Hepatocyte (in vitro differentiated cells): ENCODE measurements at places on chromosomes 4 and X.
A peak's percentile ranks its signal among the peaks of the same experiment; 100 is the strongest.

- DNase-seq = no peak
These were observed 1284.0 kb downstream of the RAPGEF2 start for GRCh38 chr4:160386846-160387245.

GRCh38 chrX:44674906-44675305 lies 132.2 kb upstream of the FUNDC1 start:
- DNase-seq = no peak

DNA sequence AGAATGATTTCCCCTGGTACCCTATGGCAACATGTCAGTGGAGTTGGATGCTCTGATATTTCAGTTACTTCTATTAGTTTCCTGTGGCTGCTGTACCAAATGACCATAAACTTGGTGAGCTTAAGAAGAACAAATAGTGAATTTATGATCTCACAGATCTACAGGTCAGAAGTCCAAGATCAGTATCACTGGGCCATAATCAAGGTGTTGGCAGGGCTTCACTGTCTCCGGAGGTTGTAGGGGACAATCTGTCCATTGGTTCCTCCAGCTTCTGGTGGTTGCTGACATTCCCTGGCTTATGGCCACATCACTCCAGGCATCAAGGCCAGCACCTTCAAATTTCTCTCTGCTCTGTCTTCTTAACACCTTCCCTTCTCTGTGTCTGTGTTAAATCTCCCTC lies 37.9 kb upstream of the ELOVL6 start:
- no peak for DNase-seq

DNA sequence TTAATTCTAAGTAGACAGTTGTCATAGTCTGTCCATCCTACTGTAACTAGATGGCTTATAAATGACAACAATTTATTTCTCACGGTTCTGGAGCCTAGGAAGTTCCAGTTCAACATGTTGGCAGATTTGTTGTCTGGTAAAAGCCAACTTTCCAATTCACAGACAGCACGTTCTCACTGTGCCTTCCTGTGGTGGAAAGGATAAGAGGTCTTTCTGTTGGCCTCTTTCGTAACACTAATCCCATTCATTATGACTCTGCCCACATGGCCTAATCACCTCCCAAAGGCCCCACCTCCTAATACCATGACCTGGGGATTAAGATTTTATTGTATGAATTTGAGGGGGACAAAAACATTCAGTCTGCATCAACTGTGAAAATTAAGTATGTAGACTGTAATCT lies 83.2 kb downstream of the GALNTL6 start:
- DNase-seq = no peak

DNA sequence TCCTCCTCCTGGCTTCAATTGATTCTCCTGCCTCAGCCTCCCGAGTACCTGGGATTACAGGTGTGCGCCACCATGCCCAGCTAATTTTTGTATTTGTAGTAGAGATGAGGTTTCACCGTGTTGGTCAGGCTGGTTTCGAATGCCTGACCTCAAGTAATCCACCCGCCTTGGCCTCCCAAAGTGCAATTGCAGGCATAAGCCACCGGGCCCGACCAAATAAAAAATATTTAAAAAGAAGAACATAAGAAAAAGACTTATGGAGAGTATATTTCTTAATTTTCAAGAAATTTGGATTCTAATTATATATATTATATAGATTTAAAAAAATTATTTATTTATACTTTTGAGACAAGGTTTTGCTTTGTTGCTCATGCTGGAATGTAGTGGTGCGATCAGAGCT lies 29.8 kb downstream of the N4BP2 start:
- DNase-seq = no peak

GRCh38 chr4:40812386-40812785 lies 62.6 kb downstream of the NSUN7 start:
- DNase-seq = no peak

DNA sequence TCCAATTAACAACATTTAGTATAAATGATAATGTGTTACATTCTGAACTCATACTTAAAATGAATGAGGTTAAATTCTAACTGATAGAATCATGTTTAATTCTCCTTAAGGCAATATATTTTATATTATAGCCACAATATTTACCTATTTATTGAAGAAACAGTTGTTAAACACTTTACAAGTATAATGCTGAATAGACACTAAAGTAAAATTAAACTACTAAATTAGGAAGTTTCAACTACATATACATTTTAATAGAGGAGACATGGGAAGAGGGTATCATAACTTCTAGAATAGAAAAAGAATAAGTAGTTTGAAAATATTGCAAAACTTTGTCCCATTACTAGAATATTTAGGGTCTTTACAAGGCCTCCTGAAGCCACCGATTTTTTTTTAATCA lies 36.2 kb upstream of the GRIA2 start:
- no peak for DNase-seq

DNA sequence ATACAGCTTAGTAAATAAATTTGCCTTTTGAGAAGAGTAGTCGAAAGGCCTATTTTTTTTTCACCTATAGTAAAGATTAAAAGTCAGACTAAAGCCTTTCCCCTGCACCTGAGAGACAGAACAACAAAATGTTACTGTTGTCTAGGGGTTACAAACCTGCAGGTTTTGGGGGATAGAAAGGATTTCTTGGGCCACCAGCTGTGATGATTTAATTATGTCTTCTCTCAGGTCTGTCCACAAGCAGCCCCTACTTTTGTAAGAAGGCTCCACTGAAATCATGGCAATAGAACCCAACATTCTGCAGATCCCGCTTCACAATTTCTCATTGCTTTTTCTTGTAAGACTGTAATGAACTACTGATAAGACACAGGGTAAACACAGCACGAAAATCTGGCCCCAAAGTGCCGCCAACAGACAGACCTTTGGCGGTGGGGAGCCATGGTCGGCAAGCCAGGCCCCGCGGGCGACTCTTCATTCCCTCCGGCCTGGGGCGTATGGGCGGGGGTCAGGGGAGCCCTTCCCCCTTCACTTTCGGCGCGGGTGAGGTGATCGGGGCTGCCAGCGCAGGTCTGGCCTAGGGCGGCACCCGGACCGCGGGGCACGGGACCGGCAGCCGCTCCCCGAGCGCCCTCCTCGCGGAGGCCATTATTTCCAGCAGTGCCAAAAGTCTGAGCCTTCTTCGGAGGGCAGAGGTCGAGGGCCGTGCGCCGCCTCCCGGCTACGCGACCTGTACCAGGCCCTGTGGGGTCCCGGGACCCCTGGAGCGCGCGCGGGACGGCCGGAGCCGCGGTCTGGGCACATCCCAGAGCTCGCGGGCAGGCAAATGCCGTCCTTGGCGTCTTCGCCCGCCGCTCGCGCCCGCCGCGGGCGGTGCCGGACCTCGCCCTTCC lies 812 bp upstream of the KDM6A start:
- peak; percentile 62 for DNase-seq

GRCh38 chr4:81905971-81906370 lies 434.3 kb upstream of the RASGEF1B start:
- DNase-seq = peak; percentile 63

- peak; percentile 77 for DNase-seq
These were observed 34.5 kb downstream of the CHRNA9 start for GRCh38 chr4:40369437-40370274.

DNA sequence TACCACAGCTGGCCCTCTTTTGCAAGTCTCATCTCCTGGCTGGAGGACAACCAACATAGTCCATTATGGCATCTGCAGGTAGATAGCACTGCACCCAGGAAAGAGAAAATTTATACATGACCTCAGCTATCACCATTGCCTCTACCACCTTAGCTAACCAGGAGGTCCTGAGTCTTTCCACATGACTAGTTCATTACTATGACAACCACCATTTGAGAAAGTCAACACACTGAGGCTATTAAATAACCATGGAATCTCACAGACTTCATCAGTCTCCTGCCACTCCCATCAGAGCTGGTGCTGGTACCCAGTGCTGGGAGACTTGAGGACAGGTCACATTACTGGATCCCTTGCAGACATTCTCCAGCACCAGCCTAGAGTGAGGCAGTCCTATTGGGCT lies 285.9 kb downstream of the GBA3 start:
- no peak for DNase-seq

DNA sequence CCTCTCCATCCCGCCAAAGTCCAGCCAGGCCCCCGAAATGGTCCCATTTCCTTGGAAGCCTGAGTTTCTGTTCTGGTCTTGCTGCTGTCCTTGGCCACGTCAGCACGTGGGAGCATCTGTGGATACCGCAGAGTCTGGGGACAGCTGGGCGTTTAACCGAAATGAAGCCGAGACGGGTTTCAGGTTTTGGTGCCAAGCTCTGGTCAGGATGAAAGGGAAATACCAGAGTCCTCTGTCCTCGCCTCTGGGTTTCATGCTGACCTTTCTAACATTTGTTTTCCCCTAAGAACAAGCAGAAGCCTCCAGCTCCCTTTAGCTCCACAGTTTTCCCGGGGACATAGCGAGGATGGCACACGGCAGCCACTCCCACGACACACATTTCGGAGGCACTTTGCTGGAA lies 19.7 kb downstream of the SHOX start:
- no peak for DNase-seq

GRCh38 chr4:102687373-102687981 lies 73.3 kb downstream of the MANBA start:
- no peak for DNase-seq

DNA sequence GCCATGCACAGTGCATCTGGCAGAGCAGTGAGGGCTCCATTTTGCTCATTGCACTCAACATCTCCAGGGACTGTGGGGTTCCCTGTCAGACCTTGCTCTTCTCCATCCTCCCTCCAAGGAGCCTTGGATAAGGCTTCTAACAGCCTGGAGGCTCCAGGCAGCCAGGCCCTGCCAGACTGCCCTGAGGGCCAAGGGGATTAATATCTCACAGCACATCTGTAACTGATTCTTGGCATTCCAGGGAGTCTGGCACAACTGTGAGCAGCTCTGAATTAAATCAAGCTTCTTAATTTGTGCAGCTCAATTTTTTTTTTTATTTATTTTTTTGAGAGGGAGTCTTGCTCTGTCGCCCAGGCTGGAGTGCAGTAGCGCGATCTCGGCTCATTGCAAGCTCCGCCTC lies 224.5 kb upstream of the PGRMC2 start:
- DNase-seq = no peak

DNA sequence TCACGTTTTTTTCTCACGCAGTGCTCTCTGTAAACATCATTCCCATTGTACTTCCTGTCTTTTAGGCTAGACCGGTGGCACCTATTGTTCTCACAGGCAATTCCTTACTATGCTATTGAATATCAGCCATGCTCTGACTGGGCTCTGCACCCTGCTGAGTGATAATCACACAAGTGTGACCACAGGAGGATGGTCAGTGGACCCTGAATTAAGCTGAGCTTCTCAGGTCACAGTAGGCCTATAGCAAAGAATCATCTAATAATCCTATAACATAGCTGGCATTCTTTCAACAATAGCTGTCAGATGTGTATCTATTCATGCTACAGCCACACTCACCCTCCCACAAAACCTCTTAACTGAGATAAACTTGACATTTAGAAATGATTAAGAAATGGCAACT lies 2399.8 kb upstream of the TENM3 start:
- DNase-seq = no peak

DNA sequence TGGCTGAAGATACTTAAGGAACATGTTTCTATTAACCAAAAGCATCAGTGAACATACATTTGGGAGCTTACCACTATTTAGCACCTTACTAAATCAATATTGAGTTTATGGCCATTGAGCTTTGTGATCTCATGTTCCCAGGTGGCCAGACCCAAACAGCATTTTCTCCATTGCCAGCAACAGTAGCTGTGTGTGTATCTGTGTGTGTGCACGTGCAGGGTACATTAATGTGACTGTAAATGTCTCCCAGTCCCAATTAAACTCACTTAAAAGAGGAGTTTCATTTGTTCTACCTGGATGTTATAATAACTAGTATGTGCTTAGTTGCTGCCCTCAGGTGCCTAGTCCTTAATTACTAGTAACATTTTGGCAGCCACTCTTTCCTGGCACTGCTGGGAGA lies 282.4 kb downstream of the NR3C2 start:
- DNase-seq = no peak

DNA sequence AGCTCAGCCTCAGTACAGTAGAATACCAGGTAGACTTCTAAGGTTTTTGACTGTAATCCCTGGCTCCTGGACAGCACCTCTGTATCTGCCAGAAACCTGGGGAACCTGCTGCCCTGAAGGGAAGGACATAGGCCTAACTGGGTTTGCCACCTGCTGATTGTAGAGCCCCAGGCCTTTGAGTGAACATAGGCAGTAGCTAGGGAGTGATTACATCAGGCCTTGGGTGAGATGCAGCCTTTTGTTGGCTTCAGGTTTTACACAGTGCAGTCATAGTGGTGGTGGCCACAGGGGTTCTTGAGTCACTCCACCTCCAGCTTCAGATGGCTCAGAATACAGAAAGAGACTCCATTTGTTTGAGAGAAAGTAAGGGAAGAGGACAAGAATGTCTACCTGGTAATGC lies 19.3 kb downstream of the IQCM start:
- no peak for DNase-seq

DNA sequence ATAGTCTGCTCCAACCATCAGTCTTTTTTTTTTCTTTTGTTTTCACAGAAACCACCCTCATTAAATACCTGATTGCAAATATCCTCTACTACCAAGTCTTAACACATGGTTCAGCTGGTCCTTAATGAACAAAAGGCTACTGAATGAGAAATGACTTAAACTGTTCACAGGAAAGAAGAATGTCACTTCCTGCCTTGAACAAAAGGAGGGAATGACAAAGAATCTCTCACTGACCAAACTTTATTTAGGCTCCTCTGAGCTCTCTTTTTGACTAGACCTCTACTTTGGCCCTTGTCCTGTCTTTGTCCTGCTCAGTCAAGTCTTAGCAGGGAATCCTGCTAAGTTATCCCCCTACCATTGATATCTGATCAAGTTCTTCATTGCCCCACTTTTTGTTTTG lies 31.8 kb upstream of the GJB1 start:
- no peak for DNase-seq

DNA sequence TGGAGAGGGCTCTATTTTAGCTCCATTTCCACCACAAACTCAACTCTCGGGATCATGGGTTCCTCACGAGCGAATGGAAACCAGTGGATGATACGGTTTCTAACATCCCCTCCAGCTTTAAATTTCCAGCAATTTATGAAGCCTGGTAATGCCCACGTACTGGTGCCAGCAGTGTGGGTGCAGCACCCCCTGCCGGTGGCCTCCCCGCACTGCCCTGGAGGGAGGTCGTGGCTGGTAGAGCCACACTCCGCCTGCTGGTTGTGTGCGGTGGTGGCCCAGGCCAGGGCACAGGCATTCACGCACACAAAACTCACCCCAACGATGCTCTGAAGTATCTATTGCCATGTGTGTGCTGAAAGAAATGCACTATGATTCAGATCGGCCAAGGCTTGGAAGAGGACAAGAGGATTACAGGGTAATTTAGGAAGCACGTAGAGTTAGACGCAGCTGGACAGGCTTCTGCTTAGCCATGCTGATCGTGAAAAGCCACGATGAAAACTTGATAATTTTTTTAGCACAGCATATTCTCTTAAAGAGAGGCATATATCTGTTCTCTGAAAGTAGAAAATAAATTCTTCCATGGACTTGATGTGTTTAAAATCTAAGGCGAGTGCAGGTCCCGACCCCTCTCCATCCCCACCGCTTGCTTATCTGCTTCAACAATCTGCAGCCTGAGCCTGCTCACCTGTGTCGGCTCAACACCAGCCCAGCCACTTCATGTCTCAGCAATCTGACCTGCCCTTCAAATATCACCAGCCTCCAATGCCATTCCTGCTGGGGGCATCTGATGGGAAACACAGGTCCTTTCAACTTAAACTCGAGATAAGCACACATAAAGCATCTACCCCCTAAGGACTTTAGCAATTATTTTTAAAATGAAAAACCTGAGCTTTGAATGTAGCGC lies 59.1 kb downstream of the SCD5 start:
- DNase-seq = peak; percentile 77
